ENCODE measurements at places on chromosomes 6 and 20.

DNA sequence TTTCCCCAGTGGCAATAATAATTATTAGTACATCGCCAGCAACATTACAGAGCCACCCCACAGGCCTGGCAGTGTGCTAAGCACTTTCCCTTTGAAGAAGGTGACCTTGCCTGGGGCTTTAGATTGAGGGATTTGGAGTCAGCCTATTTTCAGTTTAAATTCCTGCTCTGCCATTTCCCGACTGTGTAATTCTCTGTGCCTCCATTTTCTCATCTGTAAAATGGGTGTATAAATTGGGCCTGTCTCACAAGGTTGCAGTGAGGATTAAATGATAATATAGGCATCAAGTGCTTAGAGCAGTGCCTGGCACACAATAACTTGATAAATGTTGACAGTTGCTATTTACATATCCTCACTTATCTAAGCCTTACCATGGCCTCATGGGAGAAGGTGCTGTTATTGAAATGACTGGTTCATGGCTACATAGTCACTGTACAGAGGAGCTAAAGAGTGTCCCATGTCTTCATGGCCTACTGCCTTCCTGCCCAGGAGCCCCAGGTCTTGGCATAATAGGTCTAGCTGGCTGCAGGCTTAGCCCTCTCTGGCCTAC, 5.1 kb upstream of the SCRT2 start:
- no peak for DNase-seq

- no peak for DNase-seq
Observed at GRCh38 chr6:37316071-37316470, 37.7 kb upstream of the RNF8 start.

DNA sequence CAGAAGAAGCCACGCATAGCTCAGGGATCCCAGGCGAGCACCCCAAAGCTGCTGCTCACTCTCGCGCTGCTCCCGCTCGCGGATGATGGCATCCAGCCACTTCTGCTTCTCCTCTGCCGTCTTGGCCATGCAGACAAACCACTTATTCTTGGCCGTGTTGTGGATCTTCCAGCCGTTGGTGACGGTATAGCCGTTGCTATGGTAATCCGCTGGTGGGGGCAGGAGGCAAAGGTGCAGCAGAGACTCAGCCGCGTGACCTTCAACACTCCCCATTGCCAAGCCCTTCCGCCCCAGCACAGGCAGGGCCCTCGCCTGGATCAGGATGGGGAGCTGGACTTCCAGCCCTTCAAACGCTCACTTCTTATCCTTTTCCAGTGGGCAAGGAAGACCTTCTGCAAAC, 136.9 kb downstream of the PREX1 start:
- DNase-seq: no peak

GRCh38 chr6:134585517-134585873, 267.6 kb upstream of the SGK1 start:
- no peak for DNase-seq

DNA sequence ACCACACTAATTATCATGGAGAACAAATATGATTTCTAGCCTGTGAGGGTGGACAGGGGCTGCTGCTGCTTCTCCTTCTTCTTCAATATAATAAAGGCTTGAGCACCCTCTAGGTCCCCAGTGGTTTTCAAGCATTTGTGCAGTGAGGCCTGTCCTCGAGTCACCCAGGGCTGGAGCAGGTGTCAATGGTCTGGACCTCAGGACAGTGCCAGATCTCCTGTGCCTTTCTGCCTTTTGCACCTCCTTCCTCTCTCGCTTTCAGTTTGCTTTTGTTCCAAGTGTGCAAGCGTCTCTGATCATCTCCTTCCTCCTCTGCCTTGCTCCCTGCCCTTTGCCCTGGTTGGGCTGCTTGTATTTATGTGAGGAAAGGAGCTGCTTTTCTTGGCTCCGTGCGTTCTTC, 152.2 kb upstream of the SYNDIG1 start:
- DNase-seq: no peak

- DNase-seq: no peak
Observed at GRCh38 chr20:35866418-35867202, 87.7 kb downstream of the SCAND1 start.

DNA sequence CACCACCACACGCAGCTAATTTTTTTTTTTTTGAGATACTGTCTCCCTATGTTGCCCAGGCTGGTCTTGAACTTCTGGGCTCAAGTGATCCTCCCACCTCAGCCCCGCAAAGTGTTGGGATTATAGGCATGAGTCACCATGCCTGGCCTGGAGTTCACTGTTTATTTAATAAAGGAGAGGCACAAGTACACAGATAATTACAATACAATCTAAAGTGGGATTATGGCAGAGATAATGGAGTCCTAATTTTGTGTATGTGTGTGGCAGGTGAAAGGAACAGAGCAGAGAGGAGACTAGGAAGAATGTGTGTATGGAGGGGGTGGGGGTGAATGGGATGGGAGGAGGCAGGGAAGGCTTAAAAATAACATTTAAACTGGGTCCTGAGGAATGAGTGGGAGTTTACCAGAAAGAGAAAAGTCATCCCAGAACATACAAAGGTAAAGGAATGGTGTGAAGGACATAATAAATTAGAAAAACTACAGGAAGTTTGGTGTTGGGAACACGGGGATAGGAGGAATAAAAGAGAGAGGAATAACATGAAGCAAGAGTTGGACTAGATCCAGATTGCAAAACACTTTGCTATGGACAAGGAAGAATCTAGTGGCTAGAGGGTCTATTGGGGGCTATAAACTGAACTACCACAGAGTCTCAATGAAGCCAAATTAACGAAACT, 4.4 kb downstream of the NCOA5 start:
- DNase-seq: no peak

GRCh38 chr20:20341371-20341770, 26.5 kb upstream of the INSM1 start:
- no peak for DNase-seq

- DNase-seq: no peak
Observed at GRCh38 chr20:10660661-10661060, 13.1 kb downstream of the JAG1 start.

DNA sequence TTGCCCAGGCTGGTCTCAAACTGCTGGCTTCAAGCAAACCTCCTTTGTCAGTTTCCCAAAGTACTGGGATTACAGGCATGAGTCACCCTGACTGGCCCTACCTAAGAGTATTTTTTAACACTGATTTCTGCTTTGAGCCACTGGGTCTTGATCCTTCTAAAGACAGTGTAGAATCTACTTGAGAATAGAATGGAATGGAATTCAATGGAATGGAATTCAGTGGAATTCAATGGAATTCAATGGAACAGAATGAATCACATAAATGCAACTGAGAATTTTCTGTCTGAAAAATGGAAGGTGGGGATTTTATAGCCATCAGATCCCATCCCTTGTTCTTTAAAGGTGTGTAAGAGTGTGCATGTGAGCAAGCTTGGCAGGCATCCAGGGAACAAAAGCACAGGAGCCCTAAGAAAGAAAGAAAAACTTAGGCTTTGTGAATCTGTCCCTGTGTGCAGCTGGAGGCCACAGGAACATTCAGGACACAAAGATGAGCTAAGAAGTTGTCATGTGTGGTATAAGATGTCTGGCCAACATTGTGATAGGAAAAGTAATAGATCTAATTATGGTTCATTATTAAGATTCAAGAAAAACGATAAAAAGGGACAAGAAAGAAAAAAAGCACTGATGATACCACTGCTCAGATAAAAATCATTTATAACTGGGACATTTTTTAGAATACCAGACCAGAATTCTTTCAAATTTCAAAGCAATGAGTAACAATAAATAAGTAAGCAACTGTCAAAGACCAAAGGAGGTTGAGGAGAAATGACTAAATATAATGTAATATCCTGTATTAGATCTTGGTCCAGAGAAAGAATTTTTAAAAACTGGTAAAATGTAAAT, 681.0 kb upstream of the GJE1 start:
- DNase-seq: no peak

- DNase-seq: no peak
Observed at GRCh38 chr20:57584768-57585461, 24.0 kb downstream of the PCK1 start.

GRCh38 chr20:49747707-49748524, 34.2 kb upstream of the B4GALT5 start:
- DNase-seq: no peak

GRCh38 chr20:20150241-20150640, 97.9 kb downstream of the CFAP61 start:
- DNase-seq: no peak

- no peak for DNase-seq
Observed at GRCh38 chr6:119020597-119021561, 57.6 kb downstream of the FAM184A start.

DNA sequence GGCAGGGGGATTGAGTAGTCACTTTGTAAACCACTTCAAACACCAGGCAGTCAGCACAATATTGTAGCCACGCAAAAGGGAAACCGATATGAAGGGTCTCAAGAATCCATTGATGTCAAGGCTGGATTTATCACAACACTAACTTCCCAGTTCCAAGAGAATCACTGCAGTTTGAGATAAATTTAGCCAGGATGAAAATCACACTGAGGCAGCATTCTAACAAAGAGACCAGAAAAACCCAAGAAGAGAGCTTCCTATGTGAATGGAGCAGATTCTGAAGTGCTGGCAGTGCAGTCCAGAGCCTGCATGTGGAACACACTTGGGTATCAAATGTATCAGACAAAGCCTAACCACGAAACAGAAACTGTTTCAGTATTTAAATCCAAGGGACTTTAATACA, 84.6 kb downstream of the KIF16B start:
- no peak for DNase-seq

DNA sequence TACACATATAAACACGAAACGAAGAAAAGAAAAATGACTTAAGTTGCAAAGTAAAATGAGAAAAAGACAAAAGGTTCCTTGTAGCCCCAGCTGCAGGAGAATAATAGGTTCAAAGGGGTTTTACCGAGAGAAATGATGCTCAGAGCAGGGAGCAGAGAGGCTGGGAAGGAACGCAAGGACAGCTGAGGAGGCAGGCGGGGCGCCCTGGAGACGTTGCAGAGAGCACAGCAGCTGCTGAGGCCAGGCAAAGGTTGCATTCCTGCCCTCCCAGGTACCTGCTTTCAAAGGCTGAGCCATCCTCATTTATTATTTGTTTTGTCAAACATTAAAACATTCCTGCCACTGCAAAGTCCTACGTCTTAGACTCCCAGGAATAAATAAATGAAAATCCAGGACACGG, 16.2 kb upstream of the VAPB start:
- no peak for DNase-seq

- DNase-seq: no peak
Observed at GRCh38 chr6:132863895-132864294, 49.5 kb downstream of the RPS12 start.

DNA sequence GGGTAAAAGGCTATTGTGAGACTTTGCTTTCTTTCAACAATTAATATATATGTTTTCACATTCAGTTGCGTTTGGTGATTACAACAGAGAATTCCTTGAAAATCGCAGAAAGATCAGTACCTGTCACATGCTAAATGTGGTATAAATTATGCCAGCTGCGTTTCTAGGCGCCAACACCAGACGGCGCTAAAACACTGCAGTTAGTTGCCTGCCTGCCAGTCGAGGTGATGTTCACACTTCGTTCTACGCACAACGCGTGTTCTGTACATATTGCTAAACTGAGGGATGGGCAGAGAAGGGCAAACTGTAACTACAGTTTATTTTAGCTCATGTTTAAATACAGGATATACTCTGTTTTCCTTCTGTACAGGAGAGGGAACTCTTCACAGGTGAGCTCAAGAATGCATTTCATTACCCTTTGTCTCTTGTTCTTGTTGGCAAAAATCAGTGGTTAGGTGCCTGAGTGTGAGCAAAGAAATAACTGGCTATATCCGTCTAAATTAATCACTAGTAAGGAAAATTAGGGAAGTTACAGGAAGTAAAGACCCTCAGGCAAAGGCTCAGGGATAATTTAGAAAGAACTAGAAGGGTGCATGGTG, 100.1 kb upstream of the RGS17 start:
- peak; percentile 47 for DNase-seq

DNA sequence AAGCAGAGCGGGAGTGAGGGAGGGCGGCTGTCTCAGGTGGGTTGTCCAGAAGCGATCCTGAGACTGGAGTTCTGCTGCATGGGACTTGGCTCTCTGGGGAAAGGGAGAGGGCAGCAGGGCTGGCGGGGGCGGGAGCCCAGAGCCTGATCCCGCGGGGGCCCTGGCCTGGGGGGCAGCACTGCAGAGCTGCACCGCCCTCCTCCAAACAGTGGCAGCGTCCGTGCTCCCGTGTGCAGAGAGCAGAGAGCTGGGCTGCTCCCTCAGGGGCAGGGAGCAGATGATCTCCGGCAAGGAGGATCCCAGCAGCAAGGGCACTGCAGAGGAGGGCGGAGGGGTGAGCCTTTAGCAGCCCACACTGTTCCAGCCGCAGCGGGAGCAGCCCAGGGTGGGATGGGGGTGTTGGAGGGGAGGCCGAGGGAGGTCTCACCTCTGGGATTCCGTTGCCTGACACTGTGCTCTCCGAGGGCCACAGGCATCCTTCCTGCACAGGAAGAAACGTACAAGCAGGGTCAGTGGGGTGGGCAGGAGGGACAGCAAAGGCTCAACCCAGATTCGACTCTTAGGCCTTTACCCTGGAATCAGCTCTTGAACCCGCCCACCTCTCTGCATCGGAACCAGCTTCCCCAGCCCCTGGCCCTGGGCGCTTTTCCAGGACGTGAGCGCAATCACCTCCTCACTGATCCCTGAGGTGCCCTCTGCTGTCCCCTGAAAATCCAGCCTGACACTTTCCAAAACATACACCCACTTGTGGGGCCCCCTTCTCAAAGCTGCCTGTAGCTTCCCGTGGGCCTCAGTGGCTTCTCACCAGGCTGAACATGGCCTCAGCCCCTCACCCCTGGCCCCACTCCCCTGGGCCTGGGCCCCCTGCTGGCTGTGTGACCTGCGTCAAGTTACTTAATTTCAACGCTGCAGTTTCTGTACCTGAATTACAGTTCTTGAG, 32.6 kb upstream of the ZBP1 start:
- no peak for DNase-seq

DNA sequence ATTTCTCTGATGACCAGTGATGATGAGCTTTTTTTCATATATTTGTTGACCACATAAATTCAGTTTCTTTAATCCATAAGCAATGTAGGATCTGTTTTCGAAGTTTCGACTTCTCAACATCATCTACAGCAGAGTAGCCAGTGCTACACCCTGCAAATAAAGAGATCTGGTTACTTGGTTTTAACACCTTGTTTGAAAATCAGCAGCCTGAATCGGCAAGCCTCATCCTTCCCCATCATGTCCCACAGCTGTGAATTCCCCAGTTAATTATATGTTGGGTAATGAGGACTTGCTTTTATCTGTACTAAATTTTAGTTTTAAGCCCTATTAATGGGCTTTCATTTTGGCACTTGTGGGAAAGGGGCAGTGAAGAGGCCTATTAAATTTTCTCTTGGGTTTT, 80.6 kb downstream of the BMP2 start:
- DNase-seq: no peak

- DNase-seq: peak; percentile 80
Observed at GRCh38 chr6:111871207-111871606, 2.0 kb downstream of the FYN start.

- peak; percentile 28 for DNase-seq
Observed at GRCh38 chr20:11544029-11544678, 373.5 kb upstream of the BTBD3 start.
